ENCODE measurements at places on chromosomes 1 and 21.

DNA sequence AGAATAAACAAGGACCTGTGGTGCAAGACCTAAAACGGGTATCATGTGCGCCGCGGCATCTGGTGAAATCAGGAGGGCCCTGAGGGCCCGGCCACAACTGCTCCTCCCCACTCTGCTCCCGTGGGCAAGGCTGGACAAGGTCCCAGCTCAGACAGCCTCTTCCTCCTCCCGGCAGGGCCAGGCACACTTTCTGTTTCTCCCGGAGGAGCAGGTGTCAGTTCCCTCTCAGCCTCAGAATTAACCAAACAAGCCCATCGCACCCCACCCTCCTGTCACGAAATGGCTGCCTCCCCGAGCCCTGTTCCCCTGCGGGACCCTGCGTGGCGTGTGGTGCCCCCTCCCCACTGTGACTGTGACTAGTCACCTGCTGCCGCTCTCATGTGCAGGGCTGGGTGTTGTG lies 15.2 kb downstream of the PTTG1IP start:
- DNase-seq = no peak

DNA sequence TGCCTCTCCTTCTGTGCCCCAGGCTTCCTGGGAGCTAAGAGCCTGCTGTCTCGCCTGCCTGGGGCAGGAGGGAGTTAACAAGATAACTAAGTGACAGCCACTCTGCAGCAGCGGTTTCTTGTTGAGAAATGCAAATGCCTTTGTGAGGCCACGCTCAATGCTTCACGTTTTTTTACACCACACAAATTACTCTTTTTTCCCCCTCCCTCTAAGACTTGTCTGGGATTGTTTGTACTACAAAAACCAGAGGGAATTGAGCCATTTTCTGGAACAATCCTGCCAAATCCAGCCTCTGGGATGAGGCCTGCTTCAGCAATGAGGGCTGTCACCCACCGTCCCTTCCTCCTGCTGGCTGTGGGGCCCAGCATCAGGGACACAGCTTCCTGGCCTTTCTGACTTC lies 119.6 kb downstream of the ACTL8 start:
- DNase-seq = no peak

- DNase-seq = no peak
Measured at GRCh38 chr1:4462831-4463484, 191.5 kb upstream of the AJAP1 start.

DNA sequence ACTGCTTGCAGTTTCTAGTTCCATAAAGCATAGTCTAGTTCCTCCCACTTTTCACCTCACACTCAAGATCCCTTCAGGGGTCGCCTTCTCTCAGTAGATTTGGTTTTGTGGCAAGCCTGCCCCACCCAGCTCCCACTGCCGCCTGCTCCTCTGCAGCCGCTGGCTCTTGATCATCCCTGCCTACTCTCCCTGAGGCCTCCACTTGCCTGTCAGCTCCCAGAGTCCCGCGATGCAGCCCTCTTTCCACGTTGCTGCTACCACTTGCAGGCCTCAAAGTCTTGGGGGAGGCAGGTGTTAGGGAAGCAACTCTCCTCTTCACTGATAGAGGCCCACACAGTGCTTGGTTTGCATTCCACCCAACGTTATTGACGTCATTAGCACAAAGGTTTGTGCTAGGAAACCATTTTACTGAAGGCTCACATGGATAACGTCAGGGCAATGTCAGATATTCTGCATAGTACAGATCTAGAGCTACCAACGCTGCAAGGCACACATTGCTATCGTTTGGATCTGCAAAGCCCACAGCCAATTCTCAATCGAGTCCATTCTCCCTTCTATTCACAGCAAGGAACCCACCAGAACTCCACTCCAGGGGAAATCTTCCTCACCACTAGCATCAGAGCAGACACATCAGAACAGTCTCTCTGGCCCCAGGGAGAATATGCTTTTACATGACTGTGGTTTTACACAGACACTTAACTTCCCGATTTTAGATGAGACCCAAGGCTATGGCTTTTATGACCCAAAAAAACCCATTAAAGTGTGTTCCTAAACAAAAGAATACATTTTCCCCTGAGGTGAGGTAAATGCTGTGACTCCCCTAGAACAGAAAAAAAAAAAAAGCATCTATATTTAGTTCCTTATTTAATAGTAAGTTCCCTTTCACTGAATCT lies 519.5 kb upstream of the CAMK1G start:
- no peak for DNase-seq

DNA sequence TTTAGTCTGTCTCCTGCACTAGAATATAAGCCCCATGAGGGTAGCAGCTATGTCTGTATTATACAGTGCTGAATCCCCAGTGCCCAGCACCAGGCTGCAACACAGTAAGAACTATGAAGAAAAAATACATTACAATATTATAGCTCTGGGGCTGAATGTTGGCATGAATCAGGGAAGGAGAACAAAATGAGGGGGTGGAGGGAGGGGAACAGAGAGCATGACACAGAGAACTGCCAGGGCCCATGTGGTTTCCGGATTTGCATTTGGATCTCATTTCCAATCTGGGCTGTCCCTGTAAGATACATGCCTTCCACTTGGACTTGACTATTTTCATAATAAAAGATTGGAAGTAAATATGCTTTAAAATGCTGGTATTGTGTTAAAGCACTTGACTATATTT lies 35.8 kb downstream of the C1orf198 start:
- no peak for DNase-seq

- no peak for DNase-seq
Measured at GRCh38 chr1:230797942-230798365, 50.8 kb downstream of the CAPN9 start.

GRCh38 chr21:14243874-14244273 lies 27.9 kb downstream of the RBM11 start:
- no peak for DNase-seq

GRCh38 chr21:31442339-31442738 lies 98.3 kb upstream of the TIAM1 start:
- no peak for DNase-seq

GRCh38 chr1:156623946-156624813 lies 5.0 kb downstream of the HAPLN2 start:
- peak; percentile 72 for DNase-seq

DNA sequence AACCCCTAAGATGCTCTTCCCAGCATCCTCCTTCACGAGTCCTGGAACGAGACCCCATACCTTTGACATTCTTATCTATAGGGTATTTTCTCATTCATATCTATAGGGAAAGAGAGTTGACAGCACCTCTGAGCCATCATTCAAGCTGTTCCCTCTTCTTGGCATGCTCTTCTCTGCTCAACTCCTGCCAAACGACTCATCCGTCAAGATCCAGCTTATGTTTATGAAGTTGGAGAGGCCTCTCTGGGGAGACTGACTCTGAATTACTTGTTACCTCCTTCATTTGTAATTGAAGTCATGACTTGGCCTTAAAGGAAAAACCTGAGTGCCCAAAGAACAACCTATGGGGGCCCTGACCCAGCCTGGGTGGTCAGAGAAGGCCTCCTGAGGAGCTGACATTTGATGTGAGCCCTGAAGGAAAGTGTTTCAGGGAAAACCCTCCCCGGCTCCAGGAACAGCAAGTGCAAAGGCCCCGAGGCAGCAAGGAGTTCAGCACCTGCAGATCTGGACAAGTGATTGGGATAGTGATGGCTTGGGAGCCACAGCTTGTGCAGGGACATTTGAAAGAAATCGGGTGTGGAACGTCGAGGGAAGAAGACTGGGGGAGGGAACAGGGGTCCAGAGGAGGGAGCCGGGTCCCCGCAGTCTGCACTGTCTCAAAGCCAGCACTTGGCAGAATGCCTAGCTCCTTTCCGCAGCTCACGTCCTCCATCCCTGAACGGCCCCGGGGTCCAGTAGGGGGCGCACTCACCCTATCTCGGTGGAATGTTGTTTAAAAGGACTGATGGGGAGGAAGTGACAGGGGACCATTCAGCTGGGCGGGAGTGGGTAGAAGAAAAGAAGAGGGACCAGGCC lies 14.0 kb upstream of the CDA start:
- peak; percentile 87 for DNase-seq

Measured in activated T-cell treated with anti-CD3 and anti-CD28 coated beads, Interleukin-2, amount 50 U/mL, for 48 hours (primary cell).